Choroid plexus epithelial cell (primary cell): ENCODE measurements at places on chromosomes 12 and 14.

- DNase-seq: peak; percentile 47
These were observed 109.2 kb downstream of the PRMT8 start for GRCh38 chr12:3600039-3600720.

GRCh38 chr12:48291511-48291910, 59.2 kb downstream of the ZNF641 start:
- no peak for DNase-seq

DNA sequence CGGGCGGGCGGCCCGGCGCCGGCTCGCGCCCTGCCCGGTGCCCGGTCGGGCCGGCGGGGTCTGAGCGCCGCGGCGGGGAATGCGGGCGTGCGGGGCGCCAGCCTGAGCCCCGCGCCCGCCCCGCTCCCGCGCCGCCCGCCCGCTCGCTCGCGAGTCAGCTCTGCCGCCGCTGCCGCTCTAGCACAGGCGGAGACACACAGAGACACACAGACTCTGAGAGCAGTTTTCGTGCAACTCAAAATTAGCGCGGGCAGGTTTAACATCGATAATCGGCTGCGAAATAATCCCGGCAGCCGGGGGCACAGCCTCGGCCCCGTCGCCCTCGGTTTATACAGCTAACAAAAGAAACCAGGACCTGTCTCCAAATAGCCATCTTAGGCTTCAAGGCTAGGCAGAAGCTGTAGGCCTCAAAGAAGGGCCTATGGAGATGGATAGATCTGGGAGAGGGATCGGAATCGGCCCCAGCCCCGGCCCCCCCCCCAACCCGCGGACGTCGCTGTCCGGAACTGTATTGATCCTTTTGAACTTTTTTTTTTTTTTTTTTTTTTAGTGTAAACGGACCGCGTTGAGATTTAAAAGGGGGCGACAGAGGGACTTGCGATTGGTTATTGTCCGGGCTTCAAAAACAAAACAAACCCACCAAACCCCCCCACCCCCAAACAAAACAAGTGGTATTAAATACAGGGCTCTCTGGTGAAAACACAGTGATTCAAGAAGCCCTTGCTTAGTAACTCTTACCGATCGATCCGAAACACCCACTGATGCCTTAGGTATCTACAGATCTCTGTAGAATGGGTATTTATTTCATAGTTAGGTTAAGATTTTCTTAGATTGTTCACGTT, 1.1 kb downstream of the ARID2 start:
- peak; percentile 53 for DNase-seq

GRCh38 chr12:105945880-105946279, 192.9 kb downstream of the NUAK1 start:
- no peak for DNase-seq

GRCh38 chr12:104026841-104027599, 23.0 kb downstream of the GLT8D2 start:
- no peak for DNase-seq

GRCh38 chr12:4794491-4794890, 74.3 kb downstream of the GALNT8 start:
- no peak for DNase-seq
